ENCODE measurements at places on chromosomes 5 and 9. TPM values are rescaled to one million over a fixed set of nuclear protein-coding genes. Genes with fewer than 3 reads are reported as not detected.

NMRK1 gene
- total RNA-seq, result 9.1 TPM

GTF2H2C gene
- total RNA-seq, result 32.8 TPM

GZMA gene
- total RNA-seq, result not detected

FOXD4L5 gene
- total RNA-seq, result 0.33 TPM

TNPO1 gene
- total RNA-seq, result 92.3 TPM

GTF2H2 gene
- 55.6 TPM for total RNA-seq

IFNA21 gene
- 0.77 TPM for total RNA-seq

Measured in motor neuron (in vitro differentiated cells).